Fibroblast of skin of left biceps (primary cell): ENCODE measurements at places on chromosomes 2 and 18.

DNA sequence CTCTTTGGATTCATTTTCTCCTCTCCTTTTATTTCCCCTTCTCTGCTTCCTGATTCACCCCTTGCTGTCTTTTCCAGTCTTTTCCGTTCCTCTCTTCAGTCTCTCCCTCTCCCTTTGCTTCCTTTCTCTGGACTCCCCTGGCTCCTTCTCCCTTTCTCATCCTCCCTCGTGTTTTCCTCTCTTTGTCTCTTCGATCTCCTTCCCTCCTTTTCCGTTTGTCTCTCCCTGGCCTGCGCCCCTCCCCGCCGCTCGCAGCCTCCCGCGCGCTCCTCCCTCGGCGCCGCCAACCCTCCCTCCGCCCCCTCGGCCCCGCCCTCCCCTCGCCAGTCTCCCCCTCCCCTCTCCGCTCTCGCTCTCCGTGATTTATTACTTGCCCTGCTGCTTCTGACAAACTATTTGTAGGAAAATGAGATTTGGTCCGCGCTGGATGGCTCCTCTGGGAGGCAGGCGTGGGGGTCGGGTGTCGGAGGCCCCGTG is 46.0 kb upstream of the PAX8 start:
- peak; percentile 47 for DNase-seq

DNA sequence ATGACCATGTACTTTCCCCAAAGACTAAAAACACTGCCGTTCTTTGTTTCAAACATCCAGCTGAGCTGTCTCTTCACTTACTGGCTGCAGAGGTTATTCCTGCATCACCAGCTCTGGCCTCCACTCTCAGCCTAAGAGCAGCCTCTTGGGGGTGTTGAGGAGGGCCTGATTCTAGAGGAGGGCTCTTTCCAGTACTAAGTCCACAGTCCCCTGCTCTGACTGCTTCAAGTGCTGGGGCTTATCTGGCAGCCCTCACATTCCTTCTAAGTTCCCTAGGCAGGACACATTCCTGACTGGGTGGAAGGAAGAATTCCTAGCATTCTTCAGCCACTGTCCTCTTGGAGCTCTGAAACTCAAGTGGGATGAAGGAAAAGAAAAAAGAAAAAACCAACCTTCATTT is 32.9 kb upstream of the EHBP1 start:
- DNase-seq = peak; percentile 77

GRCh38 chr18:63366213-63367052 is 573 bp downstream of the KDSR start:
- no peak for DNase-seq

- DNase-seq = no peak
These were observed 25.9 kb downstream of the OSR1 start for GRCh38 chr2:19332503-19332902.

DNA sequence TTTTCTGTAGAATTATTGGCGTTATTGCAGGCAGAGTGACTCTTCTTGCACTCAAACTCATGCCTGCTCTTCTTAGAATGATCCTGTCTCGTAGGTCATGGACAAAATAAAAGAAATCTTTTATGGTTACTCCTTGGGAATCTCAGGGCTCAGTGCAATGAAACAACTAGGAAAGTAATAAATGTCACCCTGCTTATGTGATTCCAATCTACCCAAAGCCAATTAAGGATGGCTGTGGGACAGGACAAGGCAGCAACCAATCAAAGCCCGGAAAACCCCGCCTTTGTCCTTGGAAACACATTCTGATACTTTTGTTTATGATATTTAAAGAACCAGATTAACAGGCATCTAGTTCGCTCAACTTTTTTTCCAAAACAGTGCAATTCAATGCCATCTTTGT is 53.0 kb downstream of the GRB14 start:
- no peak for DNase-seq

GRCh38 chr2:223262946-223263345 is 211.0 kb downstream of the KCNE4 start:
- peak; percentile 45 for DNase-seq

GRCh38 chr2:38534746-38535403 is 67.9 kb downstream of the HNRNPLL start:
- DNase-seq = no peak

DNA sequence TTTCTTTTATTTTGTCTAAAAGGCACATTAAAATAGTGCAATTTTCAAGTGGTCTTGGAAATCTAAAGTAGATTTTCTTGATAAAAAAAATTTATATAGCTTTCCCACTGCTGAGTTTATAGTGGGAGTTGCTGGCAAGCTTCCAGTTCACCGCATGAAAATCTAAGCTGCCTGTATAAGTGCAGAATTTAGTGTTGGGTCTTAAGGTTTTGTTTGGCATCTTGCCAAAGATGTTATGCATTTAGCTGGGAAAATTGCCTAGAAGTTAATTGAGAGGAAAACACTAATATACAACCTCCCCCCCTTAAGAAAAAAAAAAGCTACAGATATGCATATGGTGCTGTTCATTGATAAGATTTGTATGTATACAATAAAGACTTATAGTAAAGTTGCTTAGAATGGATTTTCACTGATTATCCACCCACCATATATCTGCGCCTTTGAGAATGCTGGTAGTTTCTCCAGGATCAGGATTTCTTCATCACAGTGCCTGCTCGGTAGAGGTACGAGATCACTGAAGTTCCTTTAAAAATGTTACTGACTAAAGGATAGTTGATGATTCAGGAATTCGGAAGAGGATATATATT is 803.2 kb upstream of the POU3F3 start:
- DNase-seq = no peak

DNA sequence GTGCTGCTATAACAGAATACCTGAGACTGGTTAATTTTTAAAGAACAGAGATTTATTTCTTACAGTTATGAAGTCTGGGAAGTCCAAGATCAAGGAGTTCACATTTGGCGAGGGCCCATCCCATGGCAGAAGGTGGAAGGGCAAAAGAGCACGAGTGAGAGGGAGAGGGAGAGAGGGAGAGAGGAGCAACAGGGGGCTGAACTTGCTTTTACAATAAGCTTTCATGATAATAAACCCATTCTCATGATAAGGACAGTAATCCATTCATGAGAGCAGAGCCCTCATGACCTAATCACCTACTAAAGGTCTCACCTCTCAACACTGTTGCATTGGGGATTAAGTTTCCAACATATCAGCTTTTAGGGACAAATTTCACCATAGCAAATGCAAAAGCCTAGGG is 45.3 kb downstream of the DSC3 start:
- DNase-seq = no peak

DNA sequence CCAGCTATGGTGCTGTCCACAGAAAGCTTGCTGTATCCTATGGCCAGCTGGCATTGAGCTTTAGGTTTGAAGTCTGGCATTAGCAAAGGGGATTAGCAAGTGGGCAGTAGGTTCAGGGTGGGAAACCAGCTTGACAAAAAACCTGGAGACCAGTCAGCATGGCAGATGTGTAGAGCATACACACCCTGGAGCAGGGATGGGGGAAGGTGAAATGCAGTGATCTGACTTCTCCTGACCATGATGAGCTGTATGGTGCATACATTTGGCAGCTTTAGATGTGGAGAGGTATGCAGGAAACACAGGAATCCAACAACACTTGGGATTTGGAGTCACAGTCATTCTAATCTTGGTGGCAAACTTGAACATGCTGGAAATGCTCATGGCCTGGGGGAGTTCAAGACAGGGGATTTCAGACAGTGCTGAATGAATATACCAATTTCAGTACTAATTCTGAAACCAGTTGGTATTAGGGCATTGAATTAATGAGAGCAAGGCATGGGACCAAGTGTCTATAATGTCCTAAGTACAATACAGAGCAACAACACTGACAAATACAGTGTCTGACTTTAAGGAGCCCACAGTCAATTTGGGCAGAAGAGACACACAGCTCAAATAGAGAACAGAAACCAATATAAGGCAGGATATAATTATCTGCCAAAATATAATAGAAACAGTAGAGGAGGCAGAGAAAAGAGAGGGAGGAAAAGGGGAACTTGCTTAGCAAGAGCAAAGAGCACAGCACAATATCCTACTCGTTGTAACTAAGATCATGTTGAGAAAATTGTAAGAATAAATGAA is 11.8 kb downstream of the ARHGAP15 start:
- DNase-seq = no peak

- no peak for DNase-seq
These were observed 84.5 kb upstream of the ODC1 start for GRCh38 chr2:10532638-10533101.

DNA sequence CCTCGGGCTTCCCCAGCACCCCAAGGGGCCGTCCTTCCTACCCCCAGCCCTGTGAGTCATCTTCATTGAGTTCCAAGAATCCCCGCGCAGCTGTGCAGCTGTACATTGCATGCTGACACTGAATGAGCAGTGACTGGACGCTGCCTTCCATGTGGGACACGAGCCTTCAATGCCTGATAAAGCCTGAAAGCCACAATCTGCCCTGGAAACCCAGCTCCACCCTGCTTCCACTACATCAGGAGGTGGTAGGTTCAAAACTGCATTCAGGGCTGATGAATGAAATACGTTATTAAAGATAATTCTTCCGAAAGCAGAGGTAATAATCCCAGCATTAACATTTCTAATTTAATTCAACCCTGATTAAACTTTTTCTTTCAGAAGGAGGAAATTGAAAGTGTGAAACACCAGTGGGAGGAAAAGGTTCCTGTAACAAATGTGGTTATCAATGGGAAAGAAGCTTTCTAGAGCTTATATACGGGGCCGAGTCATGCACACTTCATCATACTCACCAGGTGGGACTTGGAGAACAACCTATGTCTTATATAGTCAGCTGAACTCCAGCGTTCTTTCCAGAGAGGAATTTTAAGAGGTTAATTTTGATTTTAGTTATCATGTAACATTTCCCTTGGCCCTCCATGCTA is 360.1 kb downstream of the LPIN1 start:
- DNase-seq = peak; percentile 95

DNA sequence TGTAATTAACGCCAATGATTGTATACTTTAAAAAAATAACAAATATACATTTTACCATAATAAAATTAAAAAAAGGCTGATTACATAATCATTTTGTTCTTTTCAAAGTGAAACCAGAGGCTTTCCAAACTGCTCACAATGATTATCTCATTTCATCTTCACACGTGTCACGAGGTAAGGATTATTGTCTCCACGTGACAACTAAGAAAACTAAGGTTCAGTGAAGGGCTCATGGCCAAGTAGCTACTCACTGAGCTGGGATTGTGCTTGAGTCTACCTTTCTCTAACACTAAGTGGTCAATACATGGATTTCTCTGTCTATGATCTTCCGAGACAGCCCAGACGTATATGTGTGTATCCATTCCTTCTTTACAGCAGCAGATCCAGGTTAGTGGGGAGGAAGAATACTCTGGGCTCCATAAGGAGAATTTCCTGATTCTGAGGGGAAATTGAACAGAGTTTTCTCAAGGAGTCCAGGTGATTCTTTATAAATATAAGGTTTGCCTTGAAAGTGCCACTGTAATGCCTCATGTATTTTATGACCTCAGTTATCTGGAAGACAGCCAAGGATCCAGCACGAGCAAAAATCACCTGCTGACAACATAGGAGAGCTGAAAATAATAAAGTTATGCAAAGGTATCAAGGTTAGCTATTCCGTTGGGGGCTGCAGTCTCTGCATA is 25.6 kb upstream of the ACSL3 start:
- no peak for DNase-seq

DNA sequence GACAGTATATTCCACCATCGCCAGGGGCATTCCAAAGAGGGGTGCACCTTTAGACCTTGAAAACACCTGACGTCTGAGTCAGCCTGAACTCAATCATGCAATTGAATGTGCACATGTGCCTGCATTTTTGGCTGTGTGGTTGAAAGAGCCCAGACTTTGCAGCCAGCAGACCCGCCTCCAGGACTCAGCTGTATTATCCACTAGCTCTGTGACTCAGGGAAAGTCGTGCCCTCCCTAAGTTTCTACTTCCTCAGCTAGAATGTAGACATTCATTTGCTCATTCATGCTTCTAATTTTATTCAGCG is 94.2 kb downstream of the LRRC30 start:
- DNase-seq = no peak

- DNase-seq = no peak
These were observed at the start of gene TMEM37 for GRCh38 chr2:119431155-119431975. TMEM37 (plus strand) TSS chr2:119431854; CDS start chr2:119431904, 50 bp downstream.

DNA sequence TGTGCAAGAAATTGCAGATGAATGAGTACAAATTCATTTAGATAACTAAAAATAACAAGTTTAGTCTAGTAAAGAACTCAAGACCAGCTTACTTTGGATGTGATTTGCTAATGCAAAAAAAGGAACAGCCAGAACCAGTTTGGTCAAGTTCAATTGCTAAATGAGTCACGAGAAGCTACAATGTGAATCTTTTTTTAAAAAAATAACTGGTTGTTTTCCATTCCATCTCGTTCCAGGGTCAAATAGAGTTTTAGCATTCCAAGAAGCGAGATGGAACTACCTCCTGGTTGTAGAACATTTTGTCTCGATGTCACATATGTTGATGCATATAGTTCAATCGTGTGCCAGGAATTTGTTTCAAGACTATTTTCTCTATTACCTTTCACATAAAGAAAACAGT is 65.0 kb upstream of the IKZF2 start:
- no peak for DNase-seq

- no peak for DNase-seq
These were observed 7.9 kb upstream of the INPP4A start for GRCh38 chr2:98436734-98437133.

DNA sequence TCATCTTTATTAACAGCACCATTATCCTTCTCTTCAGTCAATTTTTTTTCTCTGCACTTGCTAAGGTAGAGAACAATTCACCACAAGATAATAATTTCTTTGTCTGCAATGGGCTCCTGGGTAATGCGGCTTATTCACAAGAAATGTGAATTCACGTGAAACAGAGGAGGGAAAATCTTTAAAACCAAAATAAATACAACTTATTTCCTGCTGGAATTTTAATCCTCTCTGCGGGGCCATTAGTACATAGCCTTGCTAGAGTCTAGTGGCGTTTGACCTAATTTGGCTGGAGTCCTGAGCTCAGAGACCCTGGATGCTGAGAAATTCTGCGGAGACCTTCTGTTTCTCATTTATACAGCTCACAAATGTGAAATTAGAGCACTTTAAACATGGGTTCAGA is 319.3 kb upstream of the MMADHC start:
- no peak for DNase-seq

GRCh38 chr18:48186131-48186766 is 222.9 kb downstream of the ZBTB7C start:
- no peak for DNase-seq

GRCh38 chr2:27379836-27380625 is 503 bp downstream of the ZNF513 start:
- no peak for DNase-seq

GRCh38 chr18:25662272-25662671 is 310.3 kb upstream of the ZNF521 start:
- no peak for DNase-seq

GRCh38 chr2:32523686-32524085 is 104.2 kb upstream of the TTC27 start:
- DNase-seq = no peak

DNA sequence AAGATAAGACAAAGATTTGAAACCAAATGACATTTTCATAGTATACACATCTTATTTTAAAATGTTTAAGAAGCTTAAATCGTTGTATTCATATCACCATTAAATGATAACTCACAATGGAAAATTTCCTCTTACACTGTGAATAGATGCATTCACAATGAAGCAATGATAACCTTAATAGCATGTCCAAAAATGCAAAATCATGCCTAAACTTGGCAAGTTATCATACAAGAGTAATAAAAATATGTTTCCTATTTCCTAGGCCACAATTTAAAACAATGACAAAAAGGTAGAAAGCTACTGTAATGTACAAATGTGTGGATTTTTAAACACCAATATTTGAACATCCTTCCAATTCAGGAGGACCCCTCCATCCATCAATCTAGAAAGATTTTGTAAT is 157.4 kb upstream of the GULP1 start:
- DNase-seq = no peak
